ENCODE measurements at places on chromosomes 3 and 15.
A peak's percentile ranks its signal among the peaks of the same experiment; 100 is the strongest.

- DNase-seq: no peak
Measured at GRCh38 chr15:88779944-88780343, 23.3 kb upstream of the ACAN start.

DNA sequence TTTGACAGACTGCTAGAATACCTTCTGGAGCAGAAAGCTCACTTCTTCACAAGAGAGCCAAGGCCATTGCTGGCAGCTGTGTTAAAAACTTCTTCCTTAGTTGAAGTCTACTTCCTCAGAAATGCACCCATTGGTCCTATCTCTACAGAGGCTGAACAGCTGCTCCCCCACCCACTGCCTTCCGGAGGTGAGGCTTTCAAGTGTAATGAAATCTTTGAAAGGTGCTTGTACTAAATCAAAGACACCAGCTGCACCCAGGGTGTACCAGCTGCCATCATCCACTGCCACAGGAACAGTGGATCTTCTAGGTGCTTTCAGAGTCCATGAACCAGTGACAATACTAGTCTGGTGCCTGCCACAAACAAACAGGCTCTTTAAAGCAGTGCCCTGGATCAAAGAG lies 26.4 kb upstream of the HERC1 start:
- DNase-seq: peak; percentile 33

DNA sequence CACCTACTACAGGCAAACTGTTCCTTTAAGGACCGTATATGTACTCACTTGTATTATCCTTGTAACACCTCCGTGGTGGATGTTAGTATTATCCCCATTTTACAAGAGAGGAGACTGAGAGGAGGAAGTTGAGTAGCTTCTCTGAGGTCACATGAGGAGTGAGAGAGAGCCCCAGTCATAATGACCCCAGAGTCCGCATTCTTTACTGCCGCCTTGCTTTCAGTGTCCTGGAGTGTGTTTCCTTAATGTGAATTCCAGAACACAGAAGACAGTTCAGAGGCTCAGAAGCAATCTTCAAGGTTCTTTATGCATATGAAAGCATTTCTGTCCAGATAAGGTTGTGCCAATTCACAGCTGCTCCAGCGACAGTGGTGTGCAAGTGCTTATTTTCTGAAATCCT lies 199.2 kb downstream of the CACNA2D3 start:
- DNase-seq: no peak

DNA sequence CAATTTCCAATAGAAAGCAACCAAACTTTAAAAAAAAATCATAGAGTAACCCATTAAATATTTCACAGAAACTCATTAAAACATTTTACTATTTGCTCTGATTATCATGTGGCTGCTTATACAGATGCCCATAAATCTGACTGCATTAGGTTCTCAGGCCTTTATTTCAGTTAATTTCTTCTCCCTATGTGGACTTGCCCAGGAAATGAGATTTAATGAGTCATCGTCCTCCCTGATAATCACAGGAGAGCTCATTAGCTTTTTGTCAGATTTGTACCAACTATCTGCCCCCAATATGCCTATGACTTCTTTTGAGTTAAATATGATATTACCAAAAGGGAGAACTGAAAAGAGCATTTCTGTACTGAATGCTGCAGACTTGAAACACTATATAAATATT lies 168.0 kb downstream of the FOXB1 start:
- DNase-seq: no peak

DNA sequence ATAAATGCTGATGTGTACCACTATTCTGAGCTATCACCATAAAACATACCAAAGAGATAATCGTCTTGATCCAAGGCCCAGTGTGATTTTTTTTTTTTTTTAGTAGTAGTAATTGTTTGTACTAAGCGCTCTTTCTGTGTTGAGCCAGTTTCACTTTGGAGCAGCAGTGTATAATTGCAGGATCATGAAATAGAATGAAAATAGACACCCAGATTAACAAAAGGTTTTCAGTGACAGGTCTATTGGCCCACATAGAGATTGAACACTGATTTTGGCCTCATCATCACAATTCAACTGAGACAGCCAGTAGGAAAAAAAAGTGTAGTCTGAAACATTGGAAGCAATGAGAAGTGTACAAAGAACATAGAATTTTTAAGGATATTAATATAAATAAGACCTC lies 749.8 kb downstream of the NAALADL2 start:
- no peak for DNase-seq

GRCh38 chr15:74831813-74832495 lies 5.5 kb downstream of the CPLX3 start:
- DNase-seq: no peak

DNA sequence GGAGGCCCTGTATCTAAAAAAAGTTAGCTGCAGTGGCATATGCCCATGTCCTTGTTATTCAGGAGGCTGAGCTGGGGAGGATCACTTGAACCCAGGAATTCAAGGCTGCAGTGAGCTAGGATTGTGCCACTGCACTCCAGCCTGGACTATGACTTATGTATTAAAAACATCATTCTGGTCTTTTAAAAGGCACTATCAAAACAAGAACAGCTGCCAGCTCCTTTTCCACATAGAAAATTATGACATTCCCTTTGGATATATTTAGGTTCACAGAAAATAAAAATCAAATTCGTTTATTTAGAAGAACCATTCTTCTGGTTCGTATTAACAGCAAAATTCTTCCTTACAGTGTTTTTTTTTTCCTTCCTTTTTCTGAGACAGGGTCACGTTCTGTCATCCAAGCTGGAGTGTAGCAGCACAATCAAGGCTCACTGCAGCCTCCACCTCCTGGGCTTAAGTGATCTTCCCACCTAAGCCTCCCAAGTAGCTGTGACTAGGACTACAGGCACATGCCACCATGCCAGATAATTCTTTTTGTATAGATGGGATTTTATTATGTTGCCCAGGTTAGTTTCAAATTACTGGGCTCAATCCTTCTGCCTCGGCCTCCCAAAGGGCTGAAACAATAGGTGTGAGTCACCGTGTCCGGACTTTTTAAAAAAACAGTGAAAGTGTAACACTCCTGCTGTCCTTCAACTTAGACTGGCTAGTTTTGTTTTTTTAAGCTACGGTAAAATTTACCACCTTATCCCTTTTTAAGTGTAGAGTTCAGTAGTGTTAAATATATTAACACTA lies 13.9 kb downstream of the ICE2 start:
- DNase-seq: no peak

DNA sequence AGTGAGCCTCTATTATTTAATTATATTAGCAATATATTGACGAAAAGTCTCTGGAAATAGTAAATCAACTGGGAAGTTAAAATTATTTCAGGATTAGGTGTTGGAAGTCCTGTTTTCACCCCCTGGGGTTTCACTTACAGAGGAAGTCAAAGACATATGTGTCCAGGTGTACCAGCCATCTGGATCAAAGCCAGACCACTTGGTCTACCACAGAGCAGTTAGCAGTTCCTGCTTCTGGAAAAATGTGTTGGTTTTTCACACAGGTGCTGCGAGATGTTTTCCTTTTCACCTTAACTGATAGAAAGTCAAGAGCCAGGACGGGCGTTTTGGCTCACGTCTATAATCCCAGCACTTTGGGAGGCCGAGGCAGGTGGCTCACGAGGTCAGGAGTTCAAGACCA lies 13.1 kb downstream of the MME start:
- no peak for DNase-seq

- DNase-seq: peak; percentile 41
Measured at GRCh38 chr15:31271224-31271635, 55.4 kb upstream of the KLF13 start.

DNA sequence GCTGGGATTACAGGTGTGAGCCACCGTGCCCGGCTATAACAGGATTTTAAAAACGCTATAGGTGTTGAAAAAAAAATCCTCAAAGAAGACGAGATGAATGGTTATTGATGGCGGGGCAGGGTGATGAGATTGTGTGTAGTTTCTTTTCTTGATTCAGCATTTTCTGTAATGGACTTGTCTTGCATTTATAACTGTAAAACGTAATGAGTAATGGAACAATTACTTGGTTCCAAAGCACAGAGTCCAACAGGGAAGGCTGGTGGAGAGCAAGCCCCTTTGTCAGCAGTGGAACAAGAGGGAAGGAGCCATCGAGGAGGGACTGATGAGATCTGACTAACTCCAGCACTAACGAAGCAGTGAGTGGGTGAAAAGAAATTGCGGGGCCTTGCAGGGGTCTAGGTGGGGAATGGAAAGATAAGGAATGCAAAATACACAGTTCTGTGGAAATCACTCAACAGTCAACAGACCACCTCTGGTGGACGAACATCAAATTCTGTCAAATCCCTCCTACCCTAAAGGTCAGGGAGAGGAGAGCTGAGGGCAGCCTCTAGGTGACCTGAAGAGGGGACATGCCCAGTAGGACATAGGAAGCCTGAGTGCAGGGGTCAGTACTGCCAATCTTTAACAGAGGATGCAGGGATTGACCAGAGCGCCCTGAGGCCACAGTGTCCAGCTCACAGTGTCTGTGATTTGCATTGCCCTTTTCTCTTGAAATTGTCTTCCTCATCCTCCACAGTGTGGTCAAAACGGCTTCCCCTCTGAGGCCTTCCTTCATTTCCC lies 23.1 kb upstream of the CDCP1 start:
- no peak for DNase-seq

DNA sequence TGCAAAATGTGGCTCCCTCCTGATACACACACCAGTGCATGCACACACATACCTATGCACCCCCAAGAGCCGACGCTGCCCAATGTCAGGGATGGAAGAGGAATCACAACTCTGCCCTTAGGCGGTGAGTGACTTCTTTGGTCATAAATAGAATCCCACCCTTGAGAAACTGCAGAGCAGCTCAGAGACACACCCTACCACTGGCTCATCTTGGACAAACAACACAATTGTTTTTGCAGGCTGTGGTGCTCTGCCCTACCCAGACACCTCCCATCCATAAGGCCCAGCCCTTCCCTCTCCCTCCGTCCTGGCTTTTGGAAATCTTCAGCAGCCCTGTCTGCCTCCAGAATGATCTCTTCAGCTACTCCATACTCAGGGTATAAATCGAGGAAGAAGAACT lies 73.8 kb upstream of the HRH1 start:
- no peak for DNase-seq

DNA sequence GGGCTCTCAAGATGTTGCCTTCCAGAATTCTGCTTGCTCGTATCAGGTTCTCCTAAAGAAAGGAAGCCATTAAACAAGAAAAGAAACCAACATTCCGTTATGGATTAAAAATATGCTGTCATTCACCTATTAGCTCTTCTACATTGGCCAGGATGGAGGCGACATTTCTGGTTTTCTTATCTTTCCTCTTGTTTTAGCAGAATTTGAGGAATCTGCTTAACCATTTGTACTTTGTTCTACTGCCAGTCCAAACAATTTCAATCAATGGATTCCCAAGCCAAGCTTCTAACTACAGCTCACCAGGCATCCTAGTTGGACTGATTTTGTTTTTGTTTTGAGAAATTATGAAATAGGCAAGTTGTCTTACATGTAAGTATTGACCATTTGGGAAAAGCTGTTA lies 164.6 kb upstream of the TSC22D2 start:
- DNase-seq: no peak

DNA sequence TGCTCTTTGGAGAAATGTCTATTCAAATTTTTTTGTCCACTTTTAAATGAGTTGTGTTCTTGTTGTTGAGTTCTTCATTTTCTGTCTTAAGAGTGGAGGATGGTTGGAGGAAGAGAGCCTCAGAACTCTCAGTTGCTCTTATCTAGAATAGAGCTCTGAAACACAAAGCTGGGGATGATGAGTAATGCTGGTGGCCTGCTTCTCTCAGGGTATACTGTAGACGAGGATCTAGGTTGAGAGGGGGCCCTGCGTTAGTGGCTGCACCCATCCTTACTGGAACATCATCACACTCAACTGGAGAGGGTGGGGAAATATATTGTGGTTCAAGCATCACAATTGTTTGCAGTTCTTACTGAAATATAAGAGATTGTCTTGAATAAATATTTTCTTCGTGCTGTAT lies 1.8 kb downstream of the SPTSSB start:
- DNase-seq: no peak

DNA sequence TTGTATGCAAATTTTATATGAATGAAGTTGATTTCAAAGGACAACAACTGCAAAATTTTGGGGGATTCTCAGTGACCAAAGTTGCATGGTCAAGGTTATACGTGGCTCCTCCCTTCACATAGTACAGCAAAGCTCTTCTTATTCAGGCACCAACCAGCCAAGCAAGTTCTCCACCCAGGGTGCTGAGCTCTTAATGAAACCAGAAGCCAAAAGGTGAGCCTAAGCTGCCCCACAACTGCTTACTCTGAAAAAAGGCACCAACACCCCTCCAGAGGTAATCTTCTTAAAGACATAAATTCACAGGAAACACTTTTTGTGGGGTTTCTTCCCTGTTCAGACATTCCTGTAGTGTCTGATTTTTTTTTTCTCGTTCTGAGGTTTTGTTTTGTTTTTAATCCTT lies 106.1 kb upstream of the GMNC start:
- DNase-seq: no peak

GRCh38 chr15:77019521-77020331 lies 24.8 kb downstream of the PSTPIP1 start:
- no peak for DNase-seq

GRCh38 chr15:83204697-83205096 lies 2.9 kb downstream of the HDGFL3 start:
- DNase-seq: peak; percentile 11

- DNase-seq: no peak
Measured at GRCh38 chr3:9435316-9435715, 37.9 kb downstream of the SETD5 start.

- DNase-seq: no peak
Measured at GRCh38 chr15:50463423-50464358, 39.5 kb downstream of the USP8 start.

DNA sequence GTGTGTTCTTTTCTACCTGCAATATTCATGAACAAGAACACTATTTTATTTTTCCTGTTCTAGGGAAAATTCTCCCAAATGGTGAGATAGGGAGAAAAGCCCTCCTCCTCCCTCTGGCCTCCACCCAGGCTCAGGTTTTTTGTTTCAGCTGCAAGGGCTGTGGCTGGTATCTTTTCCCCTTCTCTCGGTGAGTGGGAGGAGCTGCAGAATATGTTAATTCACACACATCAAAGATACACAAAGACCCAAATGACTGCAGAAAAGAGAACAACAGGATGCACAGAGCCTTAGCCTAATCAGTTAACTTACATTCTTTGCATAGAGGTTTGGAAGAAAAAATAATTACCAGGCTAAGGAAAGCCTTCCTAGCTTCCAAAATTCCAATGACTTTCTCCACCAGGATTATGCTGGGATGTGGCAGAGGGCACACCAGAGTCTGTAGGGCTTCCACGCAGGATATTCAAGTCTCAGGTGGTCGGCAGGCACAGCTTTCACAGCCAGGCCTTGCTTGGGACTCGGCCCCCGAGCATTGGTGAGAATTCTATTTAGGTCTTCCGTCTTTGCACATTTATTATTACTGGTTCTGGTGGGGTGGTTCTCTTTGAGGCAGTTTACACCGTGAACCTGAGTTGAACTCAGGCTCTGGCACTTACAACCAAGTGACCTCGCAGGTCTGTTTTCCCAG lies 64.9 kb downstream of the ABHD5 start:
- DNase-seq: no peak

GRCh38 chr3:126263539-126263938 lies 83.2 kb upstream of the ALDH1L1 start:
- DNase-seq: no peak

- DNase-seq: no peak
Measured at GRCh38 chr3:2944628-2945027, 165.5 kb downstream of the IL5RA start.
